Fibroblast of skin of left quadriceps (primary cell): ENCODE measurements at places on chromosomes 12 and 14.

DNA sequence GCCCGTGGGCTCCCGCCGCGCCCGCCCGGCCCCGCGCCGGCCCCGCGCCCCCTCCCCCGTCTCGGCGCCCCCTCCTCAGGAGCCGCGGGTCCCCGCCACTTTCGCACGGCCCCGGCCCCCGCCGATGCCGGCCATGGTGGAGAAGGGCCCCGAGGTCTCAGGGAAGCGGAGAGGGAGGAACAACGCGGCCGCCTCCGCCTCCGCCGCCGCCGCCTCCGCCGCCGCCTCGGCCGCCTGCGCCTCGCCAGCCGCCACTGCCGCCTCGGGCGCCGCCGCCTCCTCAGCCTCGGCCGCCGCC is 263 bp downstream of the RCOR1 start:
- DNase-seq, result no peak

DNA sequence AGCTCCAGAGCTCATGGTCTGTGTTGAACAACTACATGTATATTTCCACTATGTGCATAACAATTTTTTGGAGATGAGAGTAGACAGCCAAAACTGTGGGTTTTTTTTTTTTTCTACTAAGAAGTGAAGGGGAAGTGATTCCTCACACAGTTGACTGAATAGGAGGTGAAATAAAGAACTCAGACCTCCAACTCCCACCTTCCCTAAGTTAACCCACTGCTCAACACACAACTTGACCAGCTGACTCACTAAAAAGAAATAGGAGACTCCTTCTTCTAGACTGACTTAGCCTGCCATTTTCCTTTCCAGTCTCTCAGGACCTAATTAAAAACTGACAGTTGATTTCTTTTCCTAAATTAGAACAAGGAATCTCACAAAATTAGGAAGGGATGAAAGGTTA is 1.7 kb downstream of the M6PR start:
- no peak for DNase-seq

DNA sequence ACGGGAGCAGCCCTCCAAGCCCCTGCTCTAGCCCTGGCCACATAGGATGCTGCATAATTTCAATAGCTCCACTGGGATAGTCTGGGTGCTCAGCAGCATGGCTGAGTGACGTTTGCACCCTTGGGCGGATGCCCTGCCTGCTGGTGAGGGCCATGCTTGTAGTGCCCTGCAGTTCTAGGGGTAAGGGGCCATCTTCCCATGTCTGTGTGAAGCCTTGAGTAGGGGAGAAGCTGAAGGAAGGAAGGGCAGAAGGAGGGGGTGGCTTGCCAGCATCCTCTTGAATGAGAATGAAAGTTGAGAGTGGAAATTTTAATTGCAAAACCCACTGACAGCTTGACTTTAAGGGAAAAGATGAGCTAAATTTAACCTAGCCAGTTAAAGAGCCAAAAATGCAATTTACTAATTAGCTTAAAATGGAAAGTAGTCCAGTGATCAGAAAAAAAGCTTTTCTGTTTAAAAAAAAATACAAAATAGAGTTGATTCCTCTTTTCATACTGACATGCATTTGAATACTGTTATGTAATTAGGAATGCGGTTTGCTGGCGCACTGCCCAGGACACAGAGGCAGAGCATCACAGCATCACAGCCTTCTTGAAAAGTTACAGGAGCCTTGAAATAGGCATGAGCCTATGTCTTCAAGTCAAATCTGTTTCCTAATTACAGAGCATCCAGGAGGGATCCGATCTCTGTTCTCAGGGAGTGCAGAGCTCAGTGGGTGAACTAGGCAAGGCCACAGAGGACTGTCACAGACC is 18.5 kb upstream of the EML1 start:
- peak; percentile 44 for DNase-seq

DNA sequence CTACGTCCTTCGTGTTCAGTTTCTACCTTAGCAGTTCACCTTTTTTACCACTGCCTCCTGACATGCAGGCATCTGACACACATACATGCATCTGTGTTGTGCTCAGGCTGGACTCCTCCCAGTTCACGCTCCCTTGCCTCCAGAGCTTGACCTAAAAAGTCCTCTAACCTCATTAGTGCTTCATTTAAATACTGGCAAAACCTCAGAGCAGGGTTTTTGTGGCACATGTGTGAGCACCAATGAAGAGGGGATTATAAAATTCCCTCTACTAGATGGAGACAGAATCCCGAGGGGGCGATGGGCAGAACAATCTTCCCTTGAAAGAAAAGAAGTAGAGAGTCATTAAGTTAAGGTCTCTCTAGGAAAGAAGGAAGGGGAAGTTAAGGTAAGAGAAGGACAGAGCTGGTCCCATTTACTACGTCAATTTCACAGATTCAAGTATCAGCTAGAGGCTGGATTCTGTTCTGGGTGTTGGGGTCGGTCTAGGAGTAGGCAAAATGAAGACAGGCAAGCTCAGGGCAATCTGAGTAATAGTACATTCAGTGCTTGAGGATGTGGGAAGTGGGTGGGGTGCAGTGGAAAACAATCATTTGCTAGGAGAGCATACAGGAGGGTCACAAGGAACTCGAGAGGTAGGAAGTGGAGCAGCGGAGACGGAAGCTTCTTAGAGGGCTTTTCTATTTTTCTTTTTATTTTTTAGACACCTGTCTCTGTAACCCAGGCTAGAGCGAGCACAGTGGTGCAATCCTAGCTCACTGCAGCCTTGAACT is 7.5 kb downstream of the HAL start:
- DNase-seq, result no peak
